Esophagus squamous epithelium (tissue), 5 donors: ENCODE measurements at places on chromosomes 4 and X. TPM values are rescaled to one million over a fixed set of nuclear protein-coding genes. Genes with fewer than 3 reads are reported as not detected.

IBSP gene
- total RNA-seq: not detected

ASB12 gene
- not detected for total RNA-seq

MYOZ2 gene
- not detected for total RNA-seq

DNA sequence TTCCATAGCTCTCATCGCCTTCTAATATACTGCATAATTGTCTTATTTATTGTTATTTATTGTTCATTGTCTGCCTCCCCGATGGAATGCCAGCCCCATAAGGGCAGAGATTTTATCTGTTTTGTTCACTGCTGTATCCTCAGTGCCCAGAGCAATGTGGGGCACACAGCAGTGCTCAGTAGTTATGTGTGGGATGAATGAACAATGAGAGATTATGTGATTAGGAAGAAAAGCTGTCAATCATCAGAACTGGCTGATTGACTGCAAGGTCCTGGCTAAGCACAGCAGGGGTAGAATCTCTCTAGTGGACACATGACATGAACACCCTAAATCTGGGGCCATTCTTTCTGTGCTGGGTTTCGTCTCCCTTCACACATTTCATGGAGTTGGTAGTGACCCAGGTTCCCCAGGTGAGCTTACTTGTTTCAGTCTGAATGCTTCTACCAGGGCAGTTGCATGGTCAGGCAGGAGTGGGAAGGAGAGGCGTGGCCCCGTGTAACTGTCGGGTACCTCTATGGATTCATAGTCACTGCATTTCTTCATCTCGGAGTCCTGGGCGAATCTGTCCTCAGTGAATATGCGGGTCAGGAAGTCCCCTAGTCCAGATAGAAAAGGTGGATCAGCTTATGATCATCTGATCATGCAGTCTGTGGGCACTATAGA is 12.6 kb downstream of the PPEF2 start:
- DNase-seq: no peak
- H3K27ac ChIP-seq: no peak overlapping the region
- H3K36me3 ChIP-seq: no peaks in the 10 kb centered on the region
- no peaks in the 10 kb centered on the region for H3K27me3 ChIP-seq
- no peaks in the 10 kb centered on the region for H3K4me1 ChIP-seq
- no peak overlapping the region for H3K4me3 ChIP-seq

GRCh38 chrX:3713225-3713936 is at the start of gene PRKX:
TSS of gene PRKX (minus strand) at chrX:3713649. CDS start at chrX:3713253, 396 bp downstream.
- no peaks in the 10 kb centered on the region for H3K27me3 ChIP-seq
- H3K36me3 ChIP-seq: no peaks in the 10 kb centered on the region
- H3K4me1 ChIP-seq: peaks cover 31% of the 10 kb centered on the region
- H3K4me3 ChIP-seq: peak within 1 kb of the TSS; percentile 95

DNA sequence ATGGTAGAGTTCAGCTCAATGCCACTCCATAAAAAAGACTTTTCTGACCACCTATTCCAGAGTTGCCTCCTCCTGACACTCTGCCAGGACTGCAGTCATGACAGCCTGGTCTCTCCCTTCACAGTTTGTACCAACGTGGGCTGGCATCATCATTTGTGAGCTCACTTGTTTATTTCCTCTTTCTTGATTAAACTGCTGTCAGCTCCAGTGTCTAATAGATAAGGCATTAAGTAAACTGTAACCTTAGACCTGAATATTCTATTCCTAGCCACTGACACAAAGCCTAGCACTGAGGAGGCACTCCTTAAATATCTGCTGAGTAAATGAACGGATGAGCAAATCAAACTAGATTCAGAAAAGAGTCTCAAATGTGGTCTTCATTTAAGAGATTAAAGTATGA is 48.7 kb downstream of the DDX60 start:
- no peak overlapping the region for H3K4me3 ChIP-seq
- H3K36me3 ChIP-seq: no peaks in the 10 kb centered on the region
- H3K4me1 ChIP-seq: no peaks in the 10 kb centered on the region
- H3K27me3 ChIP-seq: no peaks in the 10 kb centered on the region
- no peak overlapping the region for H3K27ac ChIP-seq

DNA sequence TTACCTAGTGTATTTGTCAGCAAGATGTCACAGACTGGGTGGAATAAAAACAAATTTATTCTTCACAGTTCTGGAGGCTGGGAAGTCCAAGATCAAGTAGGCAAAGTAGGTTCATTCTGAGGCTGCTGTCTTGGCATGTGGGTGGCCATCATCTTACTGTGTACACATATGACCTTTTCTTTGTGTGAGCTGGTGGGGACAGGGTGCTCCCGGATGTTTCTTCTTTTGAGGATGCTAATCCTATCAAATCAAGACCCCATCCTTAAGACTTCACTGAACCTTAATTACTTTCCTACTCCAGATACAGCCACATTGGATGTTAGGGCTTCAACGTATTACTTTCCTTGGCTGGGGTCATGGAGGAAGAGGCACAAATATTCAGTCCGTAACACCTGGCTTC is 74.0 kb downstream of the TLL1 start:
- no peak overlapping the region for H3K27ac ChIP-seq
- H3K4me3 ChIP-seq: no peak overlapping the region
- no peaks in the 10 kb centered on the region for H3K27me3 ChIP-seq
- H3K4me1 ChIP-seq: no peaks in the 10 kb centered on the region
- H3K36me3 ChIP-seq: no peaks in the 10 kb centered on the region
- no peak for DNase-seq

- no peaks in the 10 kb centered on the region for H3K4me1 ChIP-seq
- no peaks in the 10 kb centered on the region for H3K27me3 ChIP-seq
- no peak overlapping the region for H3K4me3 ChIP-seq
- no peak overlapping the region for H3K27ac ChIP-seq
- H3K36me3 ChIP-seq: no peaks in the 10 kb centered on the region
These were observed 159.2 kb downstream of the ADGRL3 start for GRCh38 chr4:61359301-61359700.

DNA sequence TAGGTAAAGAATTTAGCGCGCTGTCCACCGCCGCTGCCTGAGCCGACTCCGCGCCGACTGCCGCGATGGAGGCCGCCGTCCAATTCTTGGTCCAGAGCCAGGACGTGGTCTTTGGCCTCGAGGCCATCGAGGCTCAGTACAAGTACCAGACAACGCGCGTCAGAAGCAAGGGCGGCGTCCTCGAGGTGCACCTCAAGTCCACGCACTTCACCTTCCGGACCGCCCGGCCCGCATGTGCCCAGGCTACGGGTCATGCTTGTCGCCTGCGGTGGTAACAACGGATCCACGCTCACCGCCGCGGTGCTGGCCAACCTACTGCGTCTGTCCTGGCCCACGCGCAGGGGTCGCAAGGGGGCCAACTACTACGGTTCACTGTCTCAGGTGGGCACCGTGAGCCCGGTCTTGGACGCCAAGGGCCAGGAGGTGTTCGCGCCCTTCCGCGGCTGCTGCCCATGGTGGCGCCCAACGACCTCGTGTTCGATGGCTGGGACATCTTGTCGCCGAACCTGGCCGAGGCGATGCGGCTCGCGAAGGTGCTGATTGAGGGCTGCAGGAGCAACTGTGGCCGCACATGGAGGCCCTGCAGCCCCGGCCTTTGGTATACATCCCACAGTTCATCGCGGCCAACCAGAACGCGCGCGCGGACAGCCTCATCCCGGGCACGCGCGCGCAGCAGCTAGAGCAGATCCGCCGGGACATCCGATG is 128.0 kb downstream of the ANAPC4 start:
- no peaks in the 10 kb centered on the region for H3K27me3 ChIP-seq
- DNase-seq: no peak
- H3K4me3 ChIP-seq: no peak overlapping the region
- no peaks in the 10 kb centered on the region for H3K4me1 ChIP-seq

- H3K36me3 ChIP-seq: no peaks in the 10 kb centered on the region
- DNase-seq: no peak
- peaks cover 2% of the 10 kb centered on the region for H3K4me1 ChIP-seq
- H3K4me3 ChIP-seq: peak overlapping the region; percentile 60
These were observed 2.8 kb upstream of the PCDH7 start for GRCh38 chr4:30717208-30718020.

DNA sequence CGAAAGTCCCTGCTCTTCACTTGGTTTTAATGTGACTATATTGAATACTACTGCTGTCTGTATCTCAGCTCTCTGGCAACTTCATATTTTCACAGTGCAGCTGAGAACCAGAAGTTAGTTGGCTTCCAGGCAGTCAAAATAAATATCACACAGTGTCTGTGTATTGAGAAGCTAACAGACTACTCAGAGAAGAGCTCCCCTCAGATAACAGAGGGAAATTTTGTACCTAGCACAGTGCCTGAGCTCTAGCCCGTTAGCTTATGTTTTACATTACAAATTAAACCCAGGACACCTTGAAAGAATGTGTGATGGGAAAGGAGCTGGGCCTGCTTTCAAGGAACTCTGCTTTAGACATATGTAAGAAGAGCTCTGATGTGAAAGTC is 22.7 kb downstream of the JADE1 start:
- H3K27me3 ChIP-seq: no peaks in the 10 kb centered on the region
- DNase-seq: no peak

DNA sequence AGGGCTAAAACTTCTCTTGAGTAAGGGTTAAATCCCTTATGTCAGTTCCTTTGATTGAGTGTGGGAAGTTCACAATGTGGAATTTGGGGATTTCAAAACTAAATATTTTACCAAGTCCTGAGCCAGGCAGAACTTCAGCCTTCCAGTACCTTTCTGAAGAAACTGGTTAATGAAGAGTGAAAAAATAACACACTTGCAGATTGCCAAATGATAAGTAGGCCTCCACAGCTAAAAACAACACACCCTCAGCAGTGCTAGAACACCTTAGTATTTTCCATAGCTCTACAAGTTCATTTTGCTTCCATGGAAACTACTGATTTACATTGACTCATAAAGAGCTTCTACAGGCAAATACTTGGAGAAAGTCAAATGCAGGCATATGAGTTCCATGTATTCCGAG is 326.8 kb downstream of the ZNF674 start:
- DNase-seq: no peak
- no peaks in the 10 kb centered on the region for H3K4me1 ChIP-seq
- no peak overlapping the region for H3K27ac ChIP-seq
- no peak overlapping the region for H3K4me3 ChIP-seq
- no peaks in the 10 kb centered on the region for H3K36me3 ChIP-seq

- H3K27me3 ChIP-seq: no peaks in the 10 kb centered on the region
- no peak overlapping the region for H3K4me3 ChIP-seq
- no peaks in the 10 kb centered on the region for H3K4me1 ChIP-seq
- DNase-seq: no peak
- no peaks in the 10 kb centered on the region for H3K36me3 ChIP-seq
- H3K27ac ChIP-seq: no peak overlapping the region
These were observed 229.9 kb downstream of the SOX3 start for GRCh38 chrX:140274811-140275525.

- H3K27ac ChIP-seq: no peak overlapping the region
- no peaks in the 10 kb centered on the region for H3K27me3 ChIP-seq
- H3K36me3 ChIP-seq: no peaks in the 10 kb centered on the region
These were observed 19.3 kb downstream of the TSPAN5 start for GRCh38 chr4:98639108-98639507.

- DNase-seq: no peak
- no peaks in the 10 kb centered on the region for H3K36me3 ChIP-seq
- H3K4me3 ChIP-seq: no peak overlapping the region
- no peak overlapping the region for H3K27ac ChIP-seq
- H3K4me1 ChIP-seq: no peaks in the 10 kb centered on the region
These were observed 2.7 kb upstream of the AMELX start for GRCh38 chrX:11290416-11291102.

- no peak for DNase-seq
- H3K27ac ChIP-seq: peak overlapping the region; percentile 60
- no peaks in the 10 kb centered on the region for H3K27me3 ChIP-seq
- peaks cover 43% of the 10 kb centered on the region for H3K4me1 ChIP-seq
- peaks cover 15% of the 10 kb centered on the region for H3K36me3 ChIP-seq
These were observed 1.3 kb downstream of the DHRSX start for GRCh38 chrX:2499507-2499906.

- H3K27me3 ChIP-seq: no peaks in the 10 kb centered on the region
- no peak for DNase-seq
- no peak overlapping the region for H3K4me3 ChIP-seq
- no peaks in the 10 kb centered on the region for H3K36me3 ChIP-seq
These were observed 38.0 kb upstream of the IGFBP7 start for GRCh38 chr4:57148177-57148576.

DNA sequence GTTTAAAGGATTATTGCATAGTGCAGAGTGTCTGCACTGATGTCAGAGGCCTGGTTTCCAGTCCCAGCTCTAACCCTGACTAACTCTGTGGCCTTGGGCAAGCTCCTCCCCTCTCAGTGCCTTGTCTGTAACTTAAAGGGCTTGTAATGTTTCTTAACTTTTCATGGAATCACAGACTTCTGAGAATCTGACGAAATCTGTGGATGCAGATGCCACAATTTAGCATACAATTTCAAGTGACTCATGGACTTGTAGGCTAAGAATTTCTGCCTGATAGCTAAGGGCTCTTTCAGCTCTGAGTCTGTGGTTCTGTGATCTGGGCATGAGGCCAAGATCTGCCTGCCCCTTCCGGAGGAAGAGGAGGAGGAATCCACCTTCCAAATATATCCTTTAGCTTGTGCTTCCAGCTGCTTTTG is 236.9 kb downstream of the AR start:
- peak overlapping the region; percentile 42 for H3K27ac ChIP-seq
- DNase-seq: no peak
- no peaks in the 10 kb centered on the region for H3K36me3 ChIP-seq
- no peaks in the 10 kb centered on the region for H3K4me1 ChIP-seq

GRCh38 chrX:42988700-42989099 is 210.7 kb upstream of the PPP1R2C start:
- H3K4me1 ChIP-seq: no peaks in the 10 kb centered on the region
- no peak overlapping the region for H3K4me3 ChIP-seq
- DNase-seq: no peak
- no peak overlapping the region for H3K27ac ChIP-seq
- H3K36me3 ChIP-seq: no peaks in the 10 kb centered on the region
- H3K27me3 ChIP-seq: no peaks in the 10 kb centered on the region

DNA sequence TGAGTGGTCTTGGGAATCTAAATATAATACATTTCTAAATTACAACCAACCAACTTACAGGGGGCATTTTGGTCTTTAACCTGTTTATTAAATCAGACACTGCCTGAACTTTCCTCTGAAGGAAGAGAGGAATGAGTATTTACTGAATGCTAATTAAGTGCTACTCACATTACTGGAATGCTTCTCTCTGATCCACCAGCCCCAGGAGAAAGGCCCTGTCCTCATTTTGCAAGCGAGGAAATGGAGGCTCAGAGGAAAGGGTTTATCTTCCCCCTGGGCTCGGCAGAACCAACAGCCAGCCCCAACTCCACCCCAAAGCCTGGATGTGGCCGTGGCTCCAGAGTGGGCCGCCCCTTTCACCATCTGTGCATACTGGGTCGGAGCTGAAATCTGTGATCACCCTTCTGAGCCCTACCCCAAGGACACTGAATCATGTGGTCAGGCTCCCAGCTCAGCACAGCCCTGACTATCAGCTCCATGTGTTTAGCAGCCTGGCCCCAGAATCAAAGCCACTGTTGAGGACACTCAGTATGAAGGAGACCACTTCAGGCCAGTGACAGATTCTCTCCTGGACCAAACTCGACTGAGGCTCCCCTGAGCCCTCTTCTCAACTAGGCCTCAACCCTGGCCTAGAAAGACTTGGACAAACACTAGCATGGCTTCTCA is 56.7 kb upstream of the ENPP6 start:
- DNase-seq: no peak
- no peak overlapping the region for H3K27ac ChIP-seq
- no peak overlapping the region for H3K4me3 ChIP-seq
